ENCODE measurements at places on chromosomes 6 and 20. TPM values are rescaled to one million over a fixed set of nuclear protein-coding genes. Genes with fewer than 3 reads are reported as not detected.

GRCh38 chr20:45407067-45407745 is 883 bp upstream of the DBNDD2 start:
- peaks cover 19% of the 10 kb centered on the region for H3K4me1 ChIP-seq
- peaks cover 6% of the 10 kb centered on the region for H3K36me3 ChIP-seq
- DNase-seq = peak; percentile 33
- H3K27ac ChIP-seq = peak overlapping the region; percentile 72
- peak overlapping the region; percentile 73 for H3K4me3 ChIP-seq

DNA sequence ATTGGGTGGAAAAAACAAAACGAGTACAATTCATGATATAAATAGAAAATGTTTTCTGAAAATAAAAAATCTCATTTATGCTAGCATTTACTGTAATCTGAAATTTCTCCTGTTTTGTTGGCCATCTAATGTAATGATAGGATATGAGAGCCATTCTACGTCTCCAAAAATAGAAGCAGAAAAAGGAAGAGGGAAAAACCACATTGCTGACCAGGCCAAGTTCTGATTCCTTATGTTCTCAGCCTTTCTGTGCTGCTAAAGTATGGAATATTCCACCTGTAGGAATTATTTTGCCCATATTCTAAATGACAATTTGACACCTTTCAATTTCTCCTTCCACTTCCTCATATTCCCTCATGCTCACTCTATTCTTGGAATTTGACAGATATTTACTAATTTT is 110.2 kb downstream of the TBXT start:
- H3K4me1 ChIP-seq = no peaks in the 10 kb centered on the region
- DNase-seq = no peak
- H3K27me3 ChIP-seq = no peaks in the 10 kb centered on the region

GRCh38 chr6:161228921-161229591 is 44.8 kb downstream of the AGPAT4 start:
- H3K27me3 ChIP-seq = no peaks in the 10 kb centered on the region
- H3K27ac ChIP-seq = no peak overlapping the region
- peaks cover 12% of the 10 kb centered on the region for H3K4me1 ChIP-seq
- no peak overlapping the region for H3K4me3 ChIP-seq
- no peak for DNase-seq
- H3K36me3 ChIP-seq = no peaks in the 10 kb centered on the region

- H3K27me3 ChIP-seq = no peaks in the 10 kb centered on the region
- no peak overlapping the region for H3K4me3 ChIP-seq
- no peaks in the 10 kb centered on the region for H3K36me3 ChIP-seq
- DNase-seq = no peak
- no peaks in the 10 kb centered on the region for H3K4me1 ChIP-seq
These were observed 130.1 kb upstream of the DST start for GRCh38 chr6:56772737-56773184.

GRCh38 chr20:13672690-13673089 is 34.0 kb upstream of the TASP1 start:
- H3K36me3 ChIP-seq = no peaks in the 10 kb centered on the region
- H3K4me3 ChIP-seq = no peak overlapping the region
- no peaks in the 10 kb centered on the region for H3K27me3 ChIP-seq
- no peak overlapping the region for H3K27ac ChIP-seq
- no peak for DNase-seq

- no peak overlapping the region for H3K27ac ChIP-seq
- H3K4me1 ChIP-seq = peaks cover 6% of the 10 kb centered on the region
- H3K27me3 ChIP-seq = no peaks in the 10 kb centered on the region
- H3K4me3 ChIP-seq = no peak overlapping the region
- H3K36me3 ChIP-seq = no peaks in the 10 kb centered on the region
These were observed 83.8 kb upstream of the KIF25 start for GRCh38 chr6:167913699-167914098.

- no peak overlapping the region for H3K4me3 ChIP-seq
- peaks cover 16% of the 10 kb centered on the region for H3K4me1 ChIP-seq
- DNase-seq = no peak
- H3K36me3 ChIP-seq = peaks cover 14% of the 10 kb centered on the region
These were observed 4.8 kb upstream of the MTFR2 start for GRCh38 chr6:136254851-136255466.

DNA sequence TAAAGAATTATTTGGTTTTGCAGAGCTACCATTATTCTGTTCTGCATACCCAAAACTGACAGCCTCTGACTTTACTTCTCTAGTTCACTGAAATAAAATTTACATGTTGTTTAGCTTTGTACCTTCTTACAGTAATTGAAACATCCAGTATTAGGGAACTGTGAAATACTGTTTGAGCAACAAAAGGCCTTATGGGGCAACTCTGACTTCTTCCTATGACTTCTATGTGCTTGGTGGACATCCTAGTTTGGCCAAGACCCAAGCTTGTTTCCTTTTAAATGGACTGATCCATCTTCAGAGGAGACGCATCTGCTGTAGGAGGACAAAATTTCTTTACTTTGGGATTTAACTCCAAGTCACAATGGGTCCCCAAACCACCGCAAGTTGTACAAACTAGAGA is 44.7 kb downstream of the NR2E1 start:
- H3K27ac ChIP-seq = no peak overlapping the region
- no peaks in the 10 kb centered on the region for H3K27me3 ChIP-seq
- H3K4me3 ChIP-seq = no peak overlapping the region
- H3K36me3 ChIP-seq = peaks cover 11% of the 10 kb centered on the region

GRCh38 chr6:87690441-87690840 is 11.6 kb downstream of the AKIRIN2 start:
- H3K27ac ChIP-seq = no peak overlapping the region
- H3K27me3 ChIP-seq = no peaks in the 10 kb centered on the region
- no peak for DNase-seq

- no peak for DNase-seq
- H3K4me3 ChIP-seq = no peak overlapping the region
- no peaks in the 10 kb centered on the region for H3K27me3 ChIP-seq
- H3K27ac ChIP-seq = no peak overlapping the region
- no peaks in the 10 kb centered on the region for H3K4me1 ChIP-seq
These were observed 61.9 kb upstream of the KCNG1 start for GRCh38 chr20:51084593-51085377.

CTAGE9 gene
- total RNA-seq = 0.66 TPM

SLC17A9 gene
- total RNA-seq = 0.78 TPM

MCHR2 gene
- not detected for total RNA-seq

TBXT gene
- total RNA-seq = not detected

TFAP2A gene
- total RNA-seq = not detected

THBD gene
- total RNA-seq = 44.2 TPM

Measured in body of pancreas (tissue), 4 donors.